ENCODE measurements at places on chromosomes 11 and 22.

GRCh38 chr22:31092161-31092560, 11.0 kb downstream of the SMTN start:
- DNase-seq = no peak

DNA sequence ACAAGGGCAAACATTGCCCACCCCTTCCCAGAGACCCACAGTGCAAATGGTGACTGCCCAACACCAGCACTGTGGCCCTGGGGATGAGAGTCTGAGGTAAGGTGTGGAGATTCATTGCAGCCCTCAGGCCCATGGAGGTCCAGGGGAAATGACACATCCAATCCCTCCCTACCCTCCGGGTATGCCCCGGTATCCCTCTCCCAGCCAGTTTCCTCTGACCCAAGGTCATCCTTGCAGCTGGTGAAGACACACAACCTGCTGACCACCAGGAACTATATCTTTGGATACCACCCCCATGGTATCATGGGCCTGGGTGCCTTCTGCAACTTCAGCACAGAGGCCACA, 18.9 kb upstream of the UVRAG start:
- no peak for DNase-seq

DNA sequence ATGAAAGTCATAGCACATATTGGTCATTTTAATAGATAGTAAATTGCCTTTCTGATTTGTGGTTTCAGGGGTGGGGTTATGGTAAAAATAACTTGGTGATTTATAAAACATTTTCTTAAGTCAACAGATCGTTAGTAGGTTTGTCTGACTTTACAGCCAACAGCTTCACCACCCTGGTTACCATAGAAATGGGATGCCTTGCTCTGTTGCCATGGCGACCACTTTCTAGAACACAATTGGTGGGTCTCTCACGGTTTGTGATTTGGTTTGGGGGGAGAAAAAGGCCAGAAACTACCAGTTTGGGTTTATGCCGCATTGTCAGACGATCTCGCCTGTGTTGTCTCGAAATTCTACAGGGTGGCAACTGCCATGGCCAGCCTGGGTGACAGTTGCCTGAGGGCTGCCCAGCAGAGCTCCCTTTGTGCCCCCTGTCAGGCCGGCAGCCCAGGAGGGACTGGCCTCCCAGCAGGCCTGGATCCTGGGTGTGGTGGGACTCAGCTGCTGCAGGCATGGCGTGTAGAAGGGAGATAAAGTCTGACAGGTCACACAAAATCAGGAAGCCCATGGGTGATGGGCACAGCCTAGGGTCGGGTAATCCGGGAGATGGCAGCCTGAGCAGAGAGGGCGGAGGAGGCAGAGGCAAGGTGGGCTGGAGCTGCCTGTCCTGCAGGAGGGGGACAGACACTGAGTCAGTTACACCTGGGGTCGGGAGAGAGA, 30.9 kb downstream of the KCNC1 start:
- no peak for DNase-seq

DNA sequence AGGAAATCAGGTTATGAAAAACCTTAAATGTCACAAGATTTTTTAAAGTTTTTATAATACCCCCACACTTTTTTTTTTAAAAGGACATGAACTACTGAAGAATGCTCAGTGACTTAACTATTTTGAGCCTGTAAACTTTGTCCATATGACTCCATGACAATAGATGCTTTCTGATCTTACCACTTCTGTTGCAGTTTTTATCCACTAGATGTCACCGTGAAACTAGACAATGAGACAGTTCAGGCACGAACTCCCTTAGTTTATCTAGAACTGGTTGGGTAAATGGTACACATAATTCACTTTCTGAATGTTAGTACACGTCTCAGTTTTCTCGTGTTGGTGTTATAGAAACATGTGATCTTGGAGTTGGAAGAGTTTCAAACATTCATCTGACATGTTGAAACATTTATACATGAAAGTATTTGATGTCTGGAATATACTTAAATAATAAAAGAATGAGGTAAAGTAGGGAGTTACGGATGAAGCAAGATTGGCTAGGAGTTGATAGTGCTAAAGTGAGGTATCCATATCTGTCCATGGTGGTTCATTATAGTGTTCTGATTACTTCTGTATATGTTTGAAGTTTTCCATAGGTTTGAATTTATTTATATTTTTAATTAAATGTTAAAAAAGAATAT, 8.1 kb downstream of the CCDC15 start:
- no peak for DNase-seq

DNA sequence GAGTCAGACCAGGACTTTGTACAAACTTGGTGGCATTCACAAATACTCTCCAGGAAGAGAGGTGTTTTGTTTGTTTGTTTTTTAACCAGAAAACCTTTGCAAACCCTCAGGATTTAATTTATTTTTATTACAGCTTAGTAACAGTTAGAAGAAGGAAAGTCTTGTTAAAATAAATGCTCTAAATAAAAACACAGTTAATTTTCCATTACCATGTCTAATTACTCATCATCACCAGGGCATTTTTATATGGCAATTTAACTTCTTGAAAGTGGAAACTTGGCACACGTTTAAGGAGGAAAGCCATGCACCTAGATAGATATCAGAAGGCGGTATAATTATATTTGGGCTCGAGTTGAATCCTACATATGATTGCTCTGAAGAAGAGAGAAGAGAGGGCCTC, 7.4 kb downstream of the BARX2 start:
- no peak for DNase-seq

DNA sequence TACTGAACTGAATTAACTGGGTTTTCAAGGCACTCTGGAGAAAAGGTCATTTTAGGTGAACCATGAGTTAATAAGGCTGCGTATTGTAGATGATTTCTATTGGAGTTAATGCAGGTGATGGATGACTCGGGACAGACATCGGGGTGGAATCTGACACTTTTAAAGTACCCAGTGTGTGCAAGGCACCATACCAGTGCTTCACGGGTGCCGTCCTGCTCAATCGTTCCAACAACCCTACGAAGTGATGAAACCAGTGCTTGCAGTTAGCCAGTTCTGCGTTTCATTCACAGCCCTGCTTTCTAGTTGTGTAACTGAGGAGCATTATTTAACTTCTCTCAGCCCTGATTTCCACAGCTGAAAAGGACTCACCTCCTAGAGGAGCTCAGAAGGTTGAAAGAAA, 216.5 kb downstream of the BARX2 start:
- DNase-seq = no peak

GRCh38 chr22:45964372-45964771, 12.6 kb downstream of the WNT7B start:
- DNase-seq = no peak

DNA sequence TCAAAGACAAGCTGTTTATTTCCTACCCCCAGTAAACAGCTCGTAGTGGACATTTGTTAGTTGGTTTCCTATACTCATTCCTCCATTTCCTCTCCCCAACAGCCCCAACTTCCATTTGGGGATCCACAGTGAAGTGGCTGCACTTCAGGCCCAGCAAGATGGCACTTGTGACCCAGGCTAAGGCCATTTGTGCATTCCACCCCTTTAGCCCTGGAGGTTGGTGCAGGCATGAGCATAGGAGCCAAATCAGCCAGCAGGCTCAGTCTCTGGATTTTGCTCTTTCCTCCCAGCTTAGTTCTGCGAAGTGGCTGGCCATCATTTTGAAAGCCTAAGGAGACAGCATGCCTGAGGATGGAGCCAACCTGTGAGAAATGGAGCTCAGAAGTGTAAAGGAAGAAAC, 122.9 kb downstream of the MPPED2 start:
- DNase-seq = no peak

- no peak for DNase-seq
Observed at GRCh38 chr22:46936378-46936903, 174.0 kb downstream of the TBC1D22A start.

DNA sequence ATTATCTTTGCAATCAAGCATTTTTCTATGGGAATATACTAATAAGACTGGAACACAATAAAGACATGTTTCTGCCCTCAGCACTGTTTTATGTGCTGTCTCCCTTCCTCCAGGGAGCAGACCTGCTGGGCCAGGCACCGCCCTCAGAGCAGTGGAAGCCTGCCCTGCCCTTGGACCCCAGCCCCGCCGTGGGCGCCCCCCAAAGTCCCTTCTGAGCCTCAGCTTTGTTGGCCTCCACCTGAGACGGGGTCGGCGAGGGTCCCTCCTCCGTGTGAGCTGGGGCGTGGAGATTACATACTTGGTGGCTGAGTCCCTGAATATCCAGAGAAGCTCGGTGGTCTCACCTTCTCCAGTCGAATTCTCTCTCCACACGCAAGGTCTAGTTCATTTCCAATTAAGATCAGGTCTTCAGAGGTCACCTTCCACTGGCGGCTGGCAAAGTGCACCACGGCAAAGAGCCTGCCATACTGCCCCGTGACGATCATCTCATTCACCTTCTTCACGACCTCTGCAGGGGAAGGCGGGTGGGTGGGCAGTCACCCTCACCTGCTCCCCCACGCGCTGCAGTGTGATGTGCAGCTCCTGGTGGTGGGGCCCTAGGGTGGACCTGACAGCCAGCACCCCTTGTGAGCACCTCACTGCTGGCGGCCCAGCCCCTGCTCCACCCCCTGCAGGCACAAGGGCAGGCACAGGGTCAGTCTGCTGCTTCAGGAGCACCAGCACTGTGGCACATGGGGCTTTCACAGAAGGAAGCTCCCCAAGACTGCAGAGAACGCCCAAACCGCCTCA, 7.3 kb downstream of the MRPL21 start:
- DNase-seq = no peak

DNA sequence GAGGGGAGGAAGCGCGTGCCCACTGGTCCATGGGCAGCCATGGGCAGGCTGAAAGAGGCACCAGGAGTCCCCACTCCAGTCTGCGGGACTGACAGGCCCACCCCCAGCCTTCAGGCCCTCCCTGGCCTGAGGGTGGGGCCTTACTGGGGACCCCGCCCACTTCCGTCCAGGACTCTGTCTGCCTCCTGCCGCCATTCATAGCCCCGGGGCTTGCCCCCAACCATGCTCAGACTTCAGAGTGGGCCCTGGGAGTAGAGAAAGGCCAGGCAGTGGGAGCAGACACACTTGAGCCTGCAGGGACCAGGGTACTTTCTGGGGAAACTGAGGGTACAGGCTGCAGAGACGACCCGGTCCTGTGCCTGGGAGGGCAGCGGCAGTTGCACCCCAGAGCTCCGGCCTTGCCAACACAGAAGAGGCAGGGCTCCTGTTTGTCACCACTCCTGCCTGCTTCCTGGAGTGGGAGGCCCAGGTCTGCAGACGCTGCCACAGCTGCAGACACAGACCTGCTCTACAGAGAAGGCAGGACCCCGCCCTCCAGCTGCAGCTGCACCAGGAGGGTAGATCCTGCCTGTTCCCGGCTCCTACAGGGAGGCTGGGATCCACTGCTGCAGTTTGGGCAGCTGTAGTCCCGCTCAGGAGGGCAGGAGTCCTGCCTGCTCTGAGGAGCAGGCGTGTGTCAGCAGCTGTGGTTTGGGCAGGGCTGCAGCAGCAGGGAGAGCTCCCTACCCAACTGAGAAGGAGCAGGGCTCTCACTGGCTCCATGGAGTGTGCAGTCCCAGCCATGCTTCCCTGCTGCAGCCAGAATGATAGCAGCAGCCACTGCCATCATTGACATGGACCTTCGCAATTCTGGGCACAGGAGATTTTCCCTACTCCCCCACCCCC, 387.9 kb upstream of the ANO3 start:
- no peak for DNase-seq

- no peak for DNase-seq
Observed at GRCh38 chr11:63599211-63600122, 14.8 kb downstream of the PLAAT3 start.

DNA sequence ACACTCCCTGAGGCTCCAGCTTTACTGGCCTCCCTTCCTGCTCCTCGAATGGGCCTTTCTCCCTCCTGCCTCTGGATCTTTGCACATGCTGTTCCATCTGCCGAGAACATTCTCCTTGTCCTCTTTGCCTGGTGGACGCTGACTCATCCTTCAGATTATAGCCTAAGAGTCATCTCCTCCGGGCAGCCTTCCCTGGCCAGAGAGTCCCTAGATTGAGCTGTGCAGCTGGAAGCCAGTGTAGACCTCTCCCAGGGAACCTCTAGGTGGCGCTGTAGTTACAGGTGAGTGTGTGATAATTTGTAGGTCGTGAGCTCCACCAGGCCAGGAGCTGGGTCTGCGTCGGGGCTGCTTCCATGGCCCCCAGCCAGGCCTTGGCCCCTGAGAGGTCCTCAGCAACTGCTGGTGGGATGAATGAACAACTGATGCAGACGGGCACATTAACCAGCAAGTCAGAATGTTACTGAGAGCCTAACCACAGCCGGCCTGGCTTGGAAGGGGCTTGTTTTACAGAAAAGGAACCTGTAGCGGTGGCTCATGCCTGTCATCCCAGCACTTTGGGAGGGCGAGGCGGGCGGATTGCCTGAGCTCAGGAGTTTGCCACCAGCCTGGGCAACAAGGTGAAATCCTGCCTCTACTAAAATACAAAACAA, 8.7 kb downstream of the PNPLA5 start:
- DNase-seq = peak; percentile 53

GRCh38 chr11:88799771-88800500, 265.8 kb downstream of the GRM5 start:
- DNase-seq = no peak

DNA sequence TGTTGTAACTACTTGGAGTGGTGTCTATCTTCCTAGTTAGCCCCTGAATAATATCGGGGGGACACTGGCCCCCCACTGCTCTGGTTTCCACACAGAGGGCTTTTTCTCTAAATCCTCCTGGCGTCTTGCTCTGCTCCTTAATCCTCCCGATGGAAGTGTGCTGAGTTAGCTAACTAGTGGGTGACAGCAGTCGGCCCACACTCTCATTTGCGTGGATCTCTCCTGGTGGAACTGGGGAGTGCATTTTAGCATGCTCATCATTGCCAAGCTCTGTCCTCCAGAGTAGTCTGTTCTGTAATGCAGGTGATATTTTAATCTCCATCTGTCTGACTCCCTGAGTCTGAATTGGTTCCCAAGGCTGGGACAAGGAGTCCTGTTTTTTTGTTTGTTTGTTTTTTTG, 46.1 kb upstream of the RASSF10 start:
- no peak for DNase-seq

- DNase-seq = peak; percentile 45
Observed at GRCh38 chr11:68412593-68413475, 47.7 kb upstream of the PPP6R3 start.

DNA sequence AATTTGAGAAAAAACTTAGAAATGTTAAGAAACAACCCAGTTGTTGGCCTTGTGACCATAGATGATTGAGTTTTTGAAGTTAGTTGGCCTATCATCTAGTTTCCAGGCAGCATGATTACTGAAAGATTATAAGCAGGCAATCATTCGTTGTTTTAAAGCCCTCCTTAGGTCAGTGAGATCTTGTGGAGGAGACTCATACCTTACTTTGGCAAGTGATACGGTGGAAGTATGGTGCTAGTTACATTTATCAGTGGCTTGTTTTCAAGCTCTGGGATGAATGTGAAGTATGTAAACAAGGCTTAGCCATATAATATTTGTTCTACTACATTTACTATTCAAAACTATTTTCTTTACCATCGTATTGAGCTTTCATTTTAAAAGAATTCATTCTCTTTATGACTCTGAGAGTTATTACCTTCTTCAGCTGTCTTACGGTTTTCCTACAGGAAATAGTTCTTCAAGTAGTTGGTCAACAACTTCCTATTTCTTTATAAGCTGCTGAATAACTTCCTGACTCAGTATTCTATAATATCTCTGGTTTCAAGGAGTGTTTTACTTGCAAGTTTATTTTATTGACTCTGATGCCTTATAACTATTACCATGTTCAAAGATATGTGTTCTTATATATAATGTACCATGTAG, 7.3 kb downstream of the YAP1 start:
- no peak for DNase-seq

Measured in activated T-cell treated with anti-CD3 and anti-CD28 coated beads, Interleukin-2, amount 50 U/mL, for 24 hours (primary cell).